ENCODE measurements at places on chromosomes 13 and 19.
A peak's percentile ranks its signal among the peaks of the same experiment; 100 is the strongest.

- no peak for DNase-seq
These were observed 127.1 kb downstream of the GGACT start for GRCh38 chr13:100461309-100462030.

DNA sequence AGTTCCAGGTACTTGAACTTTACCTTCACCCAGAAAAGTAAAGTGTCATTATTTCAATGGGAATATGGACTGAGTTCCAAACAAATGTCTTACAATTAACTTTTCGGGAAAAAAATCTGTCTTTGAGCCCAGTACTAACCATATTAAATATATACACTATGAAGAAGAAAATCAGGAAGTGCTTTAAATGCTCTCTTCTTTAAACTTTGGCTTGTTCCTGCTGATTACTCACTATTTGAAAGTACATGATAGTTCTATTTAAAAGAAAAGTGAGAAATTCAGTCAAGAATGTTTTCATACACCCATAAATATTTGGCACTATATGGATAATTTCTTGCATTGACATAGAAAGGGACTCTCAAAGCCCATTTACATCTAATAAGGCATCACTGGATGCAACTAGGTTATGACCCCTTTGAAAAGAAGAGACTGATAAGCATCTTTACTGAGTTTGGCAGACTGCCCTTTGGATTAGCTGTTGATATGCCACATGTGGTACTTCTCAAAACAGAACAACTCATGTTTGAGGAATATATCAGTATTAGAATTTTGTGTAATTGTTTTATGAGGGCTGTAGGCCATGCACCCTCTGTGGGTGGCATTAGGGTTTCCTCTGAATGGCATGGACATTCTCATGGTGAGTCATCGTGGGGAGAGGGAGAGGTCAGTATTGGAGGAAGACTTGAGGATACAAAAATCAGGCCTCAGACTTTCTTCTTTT lies 25.0 kb upstream of the VWA8 start:
- DNase-seq, result no peak

- DNase-seq, result no peak
These were observed 202.1 kb downstream of the KLF12 start for GRCh38 chr13:73932091-73932490.

DNA sequence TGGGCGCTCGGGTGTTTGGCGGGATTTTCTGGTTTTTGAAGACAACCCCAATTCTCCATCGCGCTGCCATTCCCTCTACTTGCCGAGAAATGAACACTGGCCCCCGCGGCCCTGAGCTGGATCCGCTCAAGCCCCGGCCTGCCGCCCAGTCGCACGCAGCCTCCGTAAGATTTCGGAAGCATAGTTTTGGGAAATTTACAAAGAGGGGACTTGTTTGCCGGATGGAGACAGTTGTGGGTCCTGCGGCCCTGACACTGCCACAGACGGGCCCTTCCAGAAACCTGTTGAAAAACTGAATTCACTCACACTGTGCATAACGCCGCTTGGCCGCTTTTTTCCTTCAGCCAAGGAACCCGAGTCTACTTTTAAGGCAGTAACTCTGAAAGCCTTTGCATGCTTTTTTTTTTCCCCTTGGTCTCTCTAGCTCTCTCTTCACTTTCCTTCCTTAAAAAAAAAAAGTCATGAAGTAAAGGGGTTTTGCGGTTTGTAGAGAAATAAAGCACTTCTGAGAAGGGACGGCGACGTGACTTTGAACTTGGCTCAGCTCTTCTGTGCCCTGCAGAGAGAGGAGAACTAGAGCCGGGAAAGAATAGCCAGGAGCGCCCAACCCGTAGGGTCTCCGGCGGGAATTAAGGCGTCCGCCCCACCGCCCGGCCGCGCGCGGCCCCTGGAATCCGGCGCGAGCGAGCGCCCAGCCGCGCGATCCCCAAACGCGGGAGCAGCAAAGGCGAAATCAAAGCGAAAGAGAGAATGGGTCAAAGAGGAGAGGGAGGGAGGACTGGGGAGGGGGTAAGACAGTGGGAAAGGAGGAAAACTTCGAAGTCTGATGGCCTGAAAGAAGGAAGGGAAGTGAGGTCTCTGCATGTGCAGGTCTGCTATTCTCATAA lies 3.4 kb upstream of the ZIC2 start:
- no peak for DNase-seq

- peak; percentile 18 for DNase-seq
These were observed 8.0 kb downstream of the IL17D start for GRCh38 chr13:20711301-20712044.

DNA sequence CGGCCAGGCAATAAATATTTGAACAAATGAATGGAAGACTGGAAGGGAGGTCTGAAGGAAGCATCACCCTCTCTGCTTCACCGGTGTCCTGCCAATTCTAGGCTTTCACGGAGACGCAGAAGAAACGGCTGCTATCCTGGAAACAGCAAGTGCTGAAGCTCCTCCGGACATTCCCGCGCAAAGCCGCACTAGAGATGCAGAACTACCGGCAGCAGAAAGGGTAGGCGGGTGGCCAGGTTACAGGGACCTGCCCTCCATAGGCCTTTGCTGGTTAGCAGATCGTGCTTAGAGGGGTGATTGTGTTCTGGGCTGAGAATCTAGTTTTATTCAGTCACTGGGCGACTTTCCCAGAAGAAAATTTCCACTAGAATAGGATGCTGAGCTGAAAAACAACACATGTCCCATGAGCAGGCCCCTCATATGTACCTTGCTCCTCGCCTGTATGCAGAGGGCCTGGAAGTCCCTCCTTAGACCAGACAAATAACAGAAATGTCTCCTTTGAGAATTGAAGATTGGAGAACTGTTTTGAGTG lies 11.0 kb downstream of the PAF1 start:
- no peak for DNase-seq

- no peak for DNase-seq
These were observed 1248.8 kb upstream of the SLC10A2 start for GRCh38 chr13:104314926-104315535.

- no peak for DNase-seq
These were observed 1204.5 kb upstream of the SLC10A2 start for GRCh38 chr13:104270731-104271130.

- no peak for DNase-seq
These were observed 245.6 kb downstream of the DCT start for GRCh38 chr13:94233837-94234236.

GRCh38 chr19:3575949-3576673 lies 3.4 kb downstream of the HMG20B start:
- DNase-seq, result no peak

DNA sequence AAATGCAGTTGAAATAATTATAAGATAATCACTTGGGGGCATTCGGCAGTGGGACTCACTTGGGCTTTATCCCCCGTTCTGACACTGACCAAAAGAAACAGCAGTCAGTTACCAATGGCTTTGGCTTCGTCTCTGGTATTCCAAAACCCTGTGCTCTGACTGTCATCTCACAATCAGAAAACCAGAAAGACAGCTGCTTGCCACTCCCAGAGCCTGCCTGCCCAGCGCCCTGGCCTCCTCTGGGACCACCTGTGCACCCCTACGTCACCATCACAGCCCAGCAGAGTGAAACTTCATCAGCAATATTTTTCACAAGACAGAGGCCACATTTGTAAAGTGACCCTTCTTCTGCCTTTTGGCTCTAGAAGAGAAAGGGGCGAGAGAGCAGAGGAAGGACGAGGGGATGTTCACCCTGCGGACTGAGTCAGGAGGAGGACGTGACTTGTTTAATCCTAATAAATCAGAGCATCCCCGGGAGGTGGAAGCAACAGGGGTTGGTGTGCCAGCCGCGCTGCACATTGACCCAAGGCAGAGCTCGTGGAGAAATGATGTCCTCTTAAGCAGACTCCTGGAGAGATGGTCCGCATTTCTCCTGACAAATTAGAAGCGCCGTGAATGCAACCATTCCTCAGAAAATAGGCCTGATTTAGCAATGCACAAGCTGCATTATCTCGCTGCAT lies 397.8 kb upstream of the ZNF507 start:
- DNase-seq, result no peak

Data from erythroblast (primary cell).